Caco-2 (cell line): ENCODE measurements at places on chromosomes 5 and 9.

GRCh38 chr5:31355337-31355736, 161.9 kb downstream of the CDH6 start:
- DNase-seq = no peak
- H3K27ac ChIP-seq = no peak overlapping the region
- no peaks in the 10 kb centered on the region for H3K27me3 ChIP-seq
- H3K36me3 ChIP-seq = no peaks in the 10 kb centered on the region
- H3K4me1 ChIP-seq = no peaks in the 10 kb centered on the region

- no peak overlapping the region for H3K4me3 ChIP-seq
- no peak for DNase-seq
- H3K36me3 ChIP-seq = no peaks in the 10 kb centered on the region
Observed at GRCh38 chr9:110687497-110687896, 18.9 kb downstream of the MUSK start.

- no peaks in the 10 kb centered on the region; the same call in 1 of the 2 replicates for H3K27me3 ChIP-seq
- no peak overlapping the region for H3K27ac ChIP-seq
- no peak for DNase-seq
- no peaks in the 10 kb centered on the region for H3K36me3 ChIP-seq
- H3K4me3 ChIP-seq = no peak overlapping the region
- H3K4me1 ChIP-seq = no peaks in the 10 kb centered on the region
Observed at GRCh38 chr9:133621725-133622267, 12.6 kb upstream of the FAM163B start.

DNA sequence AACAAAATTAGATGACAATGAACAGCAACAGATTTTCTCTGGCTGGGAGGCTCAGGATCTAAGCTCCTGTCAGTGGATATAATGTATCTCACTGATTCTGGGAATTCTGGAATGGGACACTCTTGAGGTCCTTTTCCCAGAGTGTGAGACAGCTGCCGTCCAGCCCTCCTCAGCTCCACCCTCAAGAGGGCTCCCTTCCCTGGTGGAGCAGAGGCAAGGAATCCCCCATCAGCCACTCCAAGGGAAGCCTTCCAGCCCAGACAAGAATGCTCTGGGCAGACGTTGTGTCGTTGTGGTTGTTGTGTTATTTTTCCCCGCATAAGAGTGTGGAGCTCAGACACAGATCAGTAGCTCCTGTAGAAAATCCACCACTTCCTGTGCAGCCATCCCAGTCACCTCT, 47.7 kb upstream of the ATP10B start:
- peak overlapping the region; percentile 68 for H3K27ac ChIP-seq
- no peak for DNase-seq

DNA sequence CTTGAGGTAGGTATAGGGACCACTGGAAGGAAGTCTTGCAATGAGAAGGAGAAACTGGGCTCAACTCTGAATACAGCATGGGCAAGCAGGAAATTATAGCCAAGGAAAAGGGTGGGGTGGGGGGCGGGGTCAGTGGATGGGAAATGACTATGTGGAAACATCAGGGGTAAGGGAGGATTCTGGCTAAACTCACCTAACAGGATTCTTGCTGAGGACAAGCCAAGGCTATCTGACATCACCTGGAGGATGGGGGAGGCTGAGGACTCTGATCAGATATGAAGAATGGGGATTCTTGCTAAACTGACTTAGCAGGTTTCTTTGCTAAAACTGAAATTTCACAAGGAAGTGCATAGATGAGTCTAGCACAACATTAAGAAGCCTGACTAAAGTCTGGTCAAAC, 40.8 kb downstream of the CTSL start:
- H3K27me3 ChIP-seq = no peaks in the 10 kb centered on the region
- 0 out of 2 replicates have a peak, but pooled peaks cover 5% of the 10 kb centered on the region for H3K4me1 ChIP-seq
- no peak overlapping the region for H3K27ac ChIP-seq
- no peaks in the 10 kb centered on the region for H3K36me3 ChIP-seq
- peak; percentile 84 for DNase-seq

- H3K4me3 ChIP-seq = no peak overlapping the region
- no peak overlapping the region for H3K27ac ChIP-seq
- DNase-seq = no peak
- H3K27me3 ChIP-seq = no peaks in the 10 kb centered on the region
Observed at GRCh38 chr9:79591458-79591857, 19.7 kb downstream of the TLE4 start.

DNA sequence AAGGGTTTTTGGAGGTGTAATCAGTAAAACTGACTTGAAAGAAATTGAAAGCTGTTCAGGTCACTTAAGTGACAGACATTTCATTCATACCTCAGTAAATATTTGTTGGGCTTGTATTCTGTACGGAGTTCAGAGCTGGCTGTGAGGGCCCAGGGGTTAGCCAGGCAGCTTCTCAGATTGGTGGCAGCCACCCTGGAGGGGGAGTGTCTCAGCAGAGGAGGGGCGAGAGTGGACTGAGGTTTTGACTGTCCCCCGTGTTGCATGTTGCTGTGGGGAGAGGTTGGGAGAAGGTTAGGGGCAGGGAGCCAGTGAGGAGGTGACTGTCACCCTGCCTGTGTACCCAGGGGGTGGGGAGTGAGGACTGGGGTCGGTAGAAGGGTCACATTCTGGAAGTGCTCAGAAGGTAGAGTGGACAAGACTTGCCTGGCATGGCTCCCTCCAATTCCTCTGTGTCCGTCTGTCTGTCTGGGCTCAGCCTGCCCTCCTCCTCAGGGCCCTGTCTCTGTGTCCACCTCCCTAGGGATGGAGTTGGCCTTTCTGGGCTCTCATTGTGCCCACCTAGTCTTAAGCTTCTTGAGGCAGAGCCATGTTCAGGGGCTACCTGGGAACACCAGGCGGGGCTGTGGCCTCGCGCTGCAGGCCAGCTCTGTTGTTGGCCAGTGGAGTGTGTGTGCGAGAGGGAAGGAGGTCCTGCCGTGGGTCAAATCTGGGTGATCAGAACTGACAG, 4.4 kb downstream of the PHF2 start:
- H3K4me1 ChIP-seq = peaks cover 11% of the 10 kb centered on the region
- peak overlapping the region; percentile 27 for H3K27ac ChIP-seq
- H3K36me3 ChIP-seq = no peaks in the 10 kb centered on the region
- DNase-seq = no peak
- H3K27me3 ChIP-seq = no peaks in the 10 kb centered on the region
- H3K4me3 ChIP-seq = no peak overlapping the region

GRCh38 chr5:97077246-97077645, 65.2 kb downstream of the LIX1 start:
- H3K4me1 ChIP-seq = peaks cover 29% of the 10 kb centered on the region
- H3K27me3 ChIP-seq = no peaks in the 10 kb centered on the region
- peak overlapping the region; percentile 10 for H3K27ac ChIP-seq
- no peak overlapping the region for H3K4me3 ChIP-seq
- DNase-seq = no peak

DNA sequence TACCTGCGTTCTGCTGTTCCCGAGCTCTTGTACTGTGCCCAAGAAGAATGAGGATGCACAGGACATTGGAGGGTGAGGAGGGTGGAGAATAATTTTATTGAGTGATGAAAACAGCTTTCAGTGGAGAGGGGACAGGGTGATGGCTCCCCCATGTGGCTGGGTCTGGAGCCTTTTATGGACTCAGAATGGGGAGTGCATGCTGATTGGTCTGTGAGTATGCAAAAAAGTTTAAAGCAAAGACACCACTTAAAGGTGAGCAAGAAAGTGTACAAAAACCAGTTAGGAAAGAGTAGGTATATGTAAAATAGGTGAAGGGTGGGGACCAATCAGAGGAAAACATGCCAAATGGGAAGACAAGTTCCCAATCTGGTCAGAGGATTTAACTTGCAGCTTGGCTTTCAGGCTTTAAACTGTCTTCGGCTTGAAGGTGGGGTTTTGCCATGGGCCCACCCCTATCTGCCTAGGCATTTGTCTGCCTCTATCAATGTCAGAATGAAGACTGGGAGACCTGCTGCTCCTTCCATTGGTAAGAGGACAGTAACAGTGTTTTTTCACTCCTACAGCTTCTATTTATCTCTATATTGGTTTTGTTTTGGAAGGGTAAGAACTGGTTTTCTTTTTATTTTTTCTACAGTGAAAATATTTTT, 118.0 kb upstream of the RAI14 start:
- no peak overlapping the region for H3K4me3 ChIP-seq
- H3K4me1 ChIP-seq = 0 out of 2 replicates have a peak, but pooled peaks cover 4% of the 10 kb centered on the region
- no peaks in the 10 kb centered on the region for H3K36me3 ChIP-seq
- peak; percentile 36 for DNase-seq
- H3K27ac ChIP-seq = no peak overlapping the region
- H3K27me3 ChIP-seq = no peaks in the 10 kb centered on the region

DNA sequence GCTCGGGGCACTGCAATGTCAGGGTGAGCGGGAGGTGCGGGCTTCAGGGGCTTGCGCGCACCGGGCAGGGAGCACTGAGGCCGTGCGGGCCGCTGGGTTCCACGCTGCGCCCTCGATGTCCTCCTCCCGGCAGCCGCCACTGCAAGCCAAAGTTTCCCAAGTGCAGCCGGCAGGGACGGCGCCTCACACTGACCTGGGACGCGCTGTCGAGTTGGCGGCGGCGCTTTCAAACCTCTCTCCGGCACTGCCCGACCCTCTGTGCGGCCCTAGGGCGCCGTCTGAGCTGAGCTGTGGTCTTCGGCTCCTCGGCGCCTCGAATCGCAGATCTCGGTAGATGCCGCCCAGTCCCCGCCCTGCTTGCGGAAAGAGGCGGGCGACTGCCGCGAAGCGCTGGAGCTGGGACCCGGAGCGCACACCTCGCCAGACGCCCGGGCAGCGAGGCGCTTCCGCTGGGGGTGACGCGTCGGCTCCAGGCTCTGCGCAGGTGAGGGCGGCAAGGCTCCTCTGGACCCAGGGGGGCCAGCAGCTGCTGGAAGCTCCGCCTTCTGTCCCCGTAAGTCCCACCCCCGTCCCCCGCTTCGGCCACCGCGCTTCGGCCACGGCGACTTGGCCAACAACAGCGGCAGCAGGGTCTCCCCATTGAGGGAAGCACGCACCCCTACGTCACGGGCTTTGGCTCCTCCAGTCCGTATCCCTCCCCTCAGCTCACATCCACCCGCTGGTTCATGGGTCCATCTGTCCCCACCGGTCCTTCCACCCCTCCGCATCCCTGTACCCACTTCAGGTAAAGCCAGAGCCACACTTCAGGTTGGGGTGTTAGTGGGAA, at the start of gene ANKRD34B:
Gene ANKRD34B (minus strand): TSS at position 320 of the 826 bp plus-strand sequence. CDS start 10,261 bp downstream, outside the sequence.
- peak within 1 kb of the TSS; percentile 39 for H3K4me3 ChIP-seq
- DNase-seq = peak; percentile 42
- 0 out of 2 replicates have a peak, but pooled peaks cover 6% of the 10 kb centered on the region for H3K4me1 ChIP-seq
- H3K27me3 ChIP-seq = peaks cover 2% of the 10 kb centered on the region
- no peak within 1 kb of the TSS for H3K27ac ChIP-seq
- H3K36me3 ChIP-seq = no peaks in the 10 kb centered on the region

- H3K27me3 ChIP-seq = peaks cover 1% of the 10 kb centered on the region; the same call in 1 of the 2 replicates
- H3K36me3 ChIP-seq = no peaks in the 10 kb centered on the region
- H3K27ac ChIP-seq = no peak overlapping the region
- DNase-seq = no peak
- no peak overlapping the region for H3K4me3 ChIP-seq
- H3K4me1 ChIP-seq = no peaks in the 10 kb centered on the region
Observed at GRCh38 chr5:107633171-107633901, 37.4 kb downstream of the EFNA5 start.

GRCh38 chr9:114027863-114028465, 50.1 kb downstream of the AMBP start:
- H3K36me3 ChIP-seq = no peaks in the 10 kb centered on the region
- no peak overlapping the region for H3K4me3 ChIP-seq
- H3K27me3 ChIP-seq = no peaks in the 10 kb centered on the region
- H3K4me1 ChIP-seq = peaks cover 6% of the 10 kb centered on the region
- no peak for DNase-seq

GRCh38 chr5:30856242-30856641, 337.2 kb upstream of the CDH6 start:
- H3K36me3 ChIP-seq = no peaks in the 10 kb centered on the region
- no peaks in the 10 kb centered on the region for H3K4me1 ChIP-seq
- H3K4me3 ChIP-seq = no peak overlapping the region

DNA sequence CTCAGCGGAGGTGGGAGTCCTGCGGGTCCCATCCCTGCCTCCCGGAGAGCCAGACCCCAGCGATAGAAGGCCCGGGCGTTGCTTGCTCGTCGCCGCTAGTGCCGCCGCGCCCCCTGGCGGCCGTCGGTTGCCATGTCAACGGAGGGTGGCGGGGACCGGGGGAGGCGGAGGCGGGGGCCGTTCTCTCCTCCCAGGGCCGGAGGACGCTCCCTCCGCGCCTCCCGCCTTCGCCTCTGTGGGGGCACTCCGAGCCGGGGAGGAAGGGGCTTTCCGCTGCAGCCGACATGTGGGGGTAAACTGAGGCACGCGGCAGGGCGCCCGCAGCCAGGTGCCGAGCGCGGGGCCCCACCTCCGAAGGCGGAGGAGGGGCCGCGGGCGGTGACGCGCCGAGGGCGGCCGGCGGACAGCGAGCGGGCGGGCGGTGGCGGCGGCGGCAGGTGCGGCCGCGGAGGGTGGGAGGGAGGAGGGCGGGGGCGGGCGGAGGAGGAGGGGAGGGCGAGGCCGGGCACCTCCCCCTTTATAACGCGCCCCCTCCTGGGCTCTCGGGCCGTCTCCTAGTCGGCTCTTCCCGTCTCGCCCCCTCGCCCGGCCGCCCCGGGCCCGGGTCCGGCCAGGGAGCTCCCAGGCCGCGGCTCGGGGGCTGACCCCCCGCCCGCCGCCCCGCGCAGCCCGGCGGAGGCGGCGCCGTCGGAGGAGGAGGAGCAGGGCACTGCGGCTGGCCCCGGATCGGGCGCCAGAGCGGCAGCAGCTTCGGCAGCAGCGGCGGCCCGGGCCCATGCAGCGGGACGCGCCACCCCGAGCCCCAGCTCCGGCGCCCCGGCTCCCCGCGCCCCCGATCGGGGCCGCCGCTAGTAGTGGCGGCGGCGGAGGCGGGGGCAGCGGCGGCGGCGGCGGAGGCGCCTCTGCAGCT, 556 bp upstream of the CDK9 start:
- H3K4me1 ChIP-seq = no peaks in the 10 kb centered on the region
- H3K4me3 ChIP-seq = peak overlapping the region; percentile 94
- peak; percentile 87 for DNase-seq
- peaks cover 6% of the 10 kb centered on the region; the same call in 1 of the 2 replicates for H3K36me3 ChIP-seq

DNA sequence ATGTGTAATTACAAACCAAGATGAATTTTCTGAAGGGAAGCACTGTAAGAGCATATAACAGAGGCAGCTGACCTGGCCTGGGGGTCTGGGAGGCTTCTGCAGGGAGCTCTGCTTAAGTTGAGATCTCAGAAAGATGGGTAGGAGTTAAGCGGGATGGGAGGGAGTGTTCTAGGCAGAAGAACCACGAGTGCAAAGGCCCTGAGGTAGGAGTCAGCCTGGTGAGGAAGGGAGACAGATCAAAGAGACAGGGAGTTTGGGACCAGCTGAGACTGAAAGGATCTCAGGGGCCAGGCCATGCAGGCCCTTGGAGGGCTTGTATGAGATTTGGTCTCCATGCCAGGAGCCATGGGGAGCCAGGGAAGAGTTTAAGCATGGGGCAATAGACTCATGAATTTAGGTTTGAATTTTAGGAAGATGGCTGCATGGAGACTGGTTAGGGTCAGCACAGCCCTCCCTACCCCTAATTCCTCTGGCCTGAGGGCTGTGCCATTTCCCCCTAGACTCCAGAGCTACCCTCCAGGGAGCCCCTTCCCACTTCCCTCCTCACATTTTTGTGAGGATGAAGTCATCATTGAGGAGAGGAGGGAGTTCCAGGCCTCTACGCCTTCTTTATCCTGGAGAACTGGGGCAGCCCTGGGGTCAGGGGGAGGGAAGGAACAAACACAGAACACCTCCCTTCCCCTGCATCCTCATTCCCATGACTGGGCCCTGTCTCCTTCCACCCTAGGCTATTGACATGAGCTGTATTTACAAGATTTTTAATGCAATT, 4.8 kb upstream of the ARAP3 start:
- H3K4me1 ChIP-seq = peaks cover 6% of the 10 kb centered on the region
- no peak overlapping the region for H3K4me3 ChIP-seq
- no peak for DNase-seq
- no peaks in the 10 kb centered on the region for H3K36me3 ChIP-seq
- no peaks in the 10 kb centered on the region; the same call in 1 of the 2 replicates for H3K27me3 ChIP-seq
- H3K27ac ChIP-seq = no peak overlapping the region

GRCh38 chr9:32414856-32415255, 30.4 kb downstream of the ACO1 start:
- H3K4me1 ChIP-seq = no peaks in the 10 kb centered on the region
- no peak for DNase-seq
- H3K27me3 ChIP-seq = no peaks in the 10 kb centered on the region
- H3K4me3 ChIP-seq = no peak overlapping the region
- no peak overlapping the region for H3K27ac ChIP-seq
